ENCODE measurements at places on chromosomes 7 and 10.
A peak's percentile ranks its signal among the peaks of the same experiment; 100 is the strongest.

- DNase-seq, result no peak
These were observed 73.4 kb downstream of the ALOX5 start for GRCh38 chr10:45447416-45447815.

GRCh38 chr7:10472115-10472514 is 501.6 kb upstream of the PHF14 start:
- DNase-seq, result no peak

GRCh38 chr7:143327903-143328302 is 12.0 kb downstream of the CLCN1 start:
- DNase-seq, result no peak

- no peak for DNase-seq
These were observed 40.2 kb downstream of the ARHGAP12 start for GRCh38 chr10:31888442-31888841.

- DNase-seq, result no peak
These were observed 11.6 kb upstream of the SVIL start for GRCh38 chr10:29646238-29646902.

DNA sequence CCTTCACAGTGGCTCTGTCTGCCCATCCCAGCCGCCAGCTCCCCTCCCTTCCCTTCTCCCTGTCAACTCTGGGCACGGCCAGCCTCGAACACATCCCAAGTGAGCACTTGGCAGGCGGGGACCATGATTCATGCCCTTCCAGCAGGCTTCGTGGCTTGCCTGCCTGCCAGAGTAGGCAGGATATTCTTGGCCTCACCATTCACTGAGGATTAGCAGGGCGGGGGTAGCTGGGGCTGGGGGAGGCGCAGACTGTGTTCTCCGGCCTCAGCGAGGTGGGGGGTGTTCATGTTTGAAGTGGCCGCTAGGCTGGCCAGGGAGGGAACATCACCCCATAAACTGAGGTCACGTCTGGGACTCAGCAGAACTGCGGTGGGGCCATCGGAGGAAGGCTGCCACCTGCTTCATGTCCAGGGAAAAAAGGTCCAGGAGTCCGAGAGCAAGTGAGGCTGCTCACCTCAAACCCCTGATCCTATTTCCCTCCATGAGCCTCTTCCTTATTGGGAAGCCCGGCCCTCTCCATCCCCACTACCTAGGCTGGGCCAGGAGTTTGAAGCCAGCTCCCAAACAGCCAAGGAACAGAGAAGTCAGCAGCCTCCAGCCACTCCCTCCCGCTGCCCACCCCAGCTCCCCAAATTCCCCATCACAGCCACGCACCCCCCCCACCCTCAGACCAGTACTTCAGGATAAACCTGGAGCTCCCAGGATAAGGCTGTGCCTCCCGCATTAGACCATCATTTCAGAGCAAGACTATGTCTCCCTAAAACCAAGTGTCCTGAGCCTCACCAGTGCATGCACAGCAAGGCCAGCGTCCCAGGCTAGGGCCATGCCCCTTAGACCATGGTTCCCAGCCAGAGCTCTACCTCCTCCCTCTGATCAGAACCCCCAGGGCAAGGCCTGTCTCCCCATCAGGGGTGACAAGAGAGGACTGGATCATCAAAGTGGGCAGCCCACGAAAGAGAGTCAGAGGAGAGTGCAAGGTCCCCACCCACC is 42.8 kb upstream of the RABGEF1 start:
- DNase-seq, result no peak

DNA sequence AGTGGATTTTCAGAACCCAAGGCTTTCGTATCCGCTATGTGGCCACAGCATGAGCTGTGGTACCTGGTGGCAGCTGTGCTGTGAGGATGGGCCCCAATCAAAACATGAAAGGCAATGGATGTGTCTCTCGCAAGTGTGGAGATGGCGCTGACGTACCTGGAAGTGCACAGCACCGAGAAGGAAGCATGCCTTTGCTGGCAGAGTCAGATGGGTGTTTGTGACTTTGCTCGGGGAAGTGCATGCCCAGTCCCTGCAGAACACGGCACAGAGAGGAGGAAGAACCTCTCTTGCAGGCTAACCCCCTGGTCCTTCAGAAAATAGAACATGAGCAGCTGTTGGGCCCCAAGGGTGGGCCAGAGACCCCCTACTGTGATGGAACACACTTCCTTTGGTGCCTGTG is 654.1 kb upstream of the ZWINT start:
- no peak for DNase-seq

DNA sequence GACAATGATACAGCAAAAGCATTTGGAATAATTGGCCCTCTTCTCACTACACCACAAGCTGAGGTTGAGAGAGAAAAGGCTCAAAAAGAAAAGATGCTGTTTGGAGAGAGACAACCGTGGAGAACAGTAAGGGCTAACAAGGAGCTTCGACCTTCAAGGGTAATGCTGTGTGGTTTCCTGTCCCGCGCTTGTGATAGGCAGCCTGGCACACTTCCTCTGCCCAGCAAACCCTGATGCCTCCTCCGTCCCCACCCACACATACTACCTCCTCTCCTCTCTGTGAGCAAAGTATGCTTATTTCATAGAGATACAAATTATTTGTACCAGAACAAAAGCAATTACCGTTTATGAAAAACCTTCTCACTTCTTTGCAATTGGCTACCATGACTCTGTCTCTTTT is 755.4 kb downstream of the KCNMA1 start:
- DNase-seq, result no peak

GRCh38 chr10:96663797-96664196 is 56.5 kb downstream of the PIK3AP1 start:
- DNase-seq, result no peak

DNA sequence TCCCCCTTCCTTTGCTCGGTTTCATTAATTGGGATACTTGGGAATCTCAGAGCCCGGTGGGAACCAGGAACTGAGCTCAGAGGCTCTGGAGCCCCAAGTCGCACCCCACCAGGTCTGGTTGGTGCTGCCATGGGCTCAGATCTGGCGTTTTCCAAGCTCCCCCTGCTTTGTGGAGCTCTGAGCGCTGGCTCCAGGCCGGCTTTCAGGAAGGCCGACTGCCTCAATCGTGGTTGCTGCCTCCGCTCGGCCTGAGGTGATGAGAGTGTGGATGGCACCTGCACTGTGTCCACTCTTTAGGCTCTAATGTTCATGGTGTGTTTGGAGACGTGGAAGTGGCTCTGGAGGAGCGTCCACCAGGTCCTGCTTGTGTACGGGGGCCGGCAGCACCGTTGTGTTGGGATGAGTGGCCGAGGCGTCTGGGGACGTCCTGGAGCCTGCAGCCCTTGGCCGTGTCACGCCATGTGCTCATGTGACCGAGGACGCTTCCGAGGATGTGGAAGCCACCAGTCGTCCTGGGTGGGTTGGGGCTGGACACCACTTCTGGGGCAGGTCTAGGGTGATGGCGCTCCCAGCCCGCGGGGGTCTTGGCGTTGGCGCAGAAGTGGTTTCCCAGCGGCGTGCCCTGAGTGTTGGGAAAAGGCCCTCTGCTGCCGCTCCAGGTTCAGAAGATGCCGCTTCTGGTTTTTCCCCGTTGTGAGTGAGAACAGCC is 8.2 kb downstream of the INPP5A start:
- DNase-seq, result no peak

GRCh38 chr10:103244666-103245271 is 918 bp upstream of the RPEL1 start:
- peak; percentile 74 for DNase-seq

GRCh38 chr10:46272863-46273415 is 13.9 kb upstream of the ANTXRL start:
- DNase-seq, result no peak

- peak; percentile 55 for DNase-seq
These were observed at the start of gene GPR85 for GRCh38 chr7:113086431-113086888. Gene GPR85 (minus strand): TSS chr7:113086827. CDS start chr7:113084721, 2,106 bp downstream.

- no peak for DNase-seq
These were observed 18.6 kb upstream of the VDAC2 start for GRCh38 chr10:75191821-75192568.

GRCh38 chr10:28559618-28560017 is 26.7 kb downstream of the WAC start:
- DNase-seq, result no peak

Measured in GM12891 (cell line).